ENCODE measurements at places on chromosomes 13 and 19.

DNA sequence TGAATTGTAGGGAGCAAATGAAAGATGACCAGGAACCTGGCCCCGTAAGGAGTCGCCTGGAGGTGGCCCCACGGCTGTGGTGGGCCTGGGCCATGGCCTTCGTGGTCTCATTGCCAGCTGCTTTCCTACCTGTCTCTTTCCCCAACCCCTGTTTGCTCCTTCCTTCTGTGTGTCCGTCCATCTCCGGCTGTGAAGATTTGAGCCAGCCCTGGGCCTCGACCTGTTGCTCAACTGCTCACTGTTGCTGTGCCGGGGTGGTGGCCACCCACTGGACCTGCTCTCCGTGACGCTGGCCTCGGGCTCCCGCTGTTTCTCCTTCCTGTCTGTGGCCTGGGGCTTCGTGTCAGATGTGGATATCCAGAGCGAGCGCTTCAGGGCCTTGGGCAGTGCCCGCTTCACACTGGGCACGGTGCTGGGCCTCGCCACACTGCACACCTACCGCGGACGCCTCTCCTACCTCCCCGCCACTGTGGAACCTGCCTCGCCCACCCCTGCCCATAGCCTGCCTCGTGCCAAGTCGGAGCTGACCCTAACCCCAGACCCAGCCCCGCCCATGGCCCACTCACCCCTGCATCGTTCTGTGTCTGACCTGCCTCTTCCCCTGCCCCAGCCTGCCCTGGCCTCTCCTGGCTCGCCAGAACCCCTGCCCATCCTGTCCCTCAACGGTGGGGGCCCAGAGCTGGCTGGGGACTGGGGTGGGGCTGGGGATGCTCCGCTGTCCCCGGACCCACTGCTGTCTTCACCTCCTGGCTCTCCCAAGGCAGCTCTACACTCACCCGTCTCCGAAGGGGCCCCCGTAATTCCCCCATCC lies 8.5 kb downstream of the DBP start:
- no peak for DNase-seq

DNA sequence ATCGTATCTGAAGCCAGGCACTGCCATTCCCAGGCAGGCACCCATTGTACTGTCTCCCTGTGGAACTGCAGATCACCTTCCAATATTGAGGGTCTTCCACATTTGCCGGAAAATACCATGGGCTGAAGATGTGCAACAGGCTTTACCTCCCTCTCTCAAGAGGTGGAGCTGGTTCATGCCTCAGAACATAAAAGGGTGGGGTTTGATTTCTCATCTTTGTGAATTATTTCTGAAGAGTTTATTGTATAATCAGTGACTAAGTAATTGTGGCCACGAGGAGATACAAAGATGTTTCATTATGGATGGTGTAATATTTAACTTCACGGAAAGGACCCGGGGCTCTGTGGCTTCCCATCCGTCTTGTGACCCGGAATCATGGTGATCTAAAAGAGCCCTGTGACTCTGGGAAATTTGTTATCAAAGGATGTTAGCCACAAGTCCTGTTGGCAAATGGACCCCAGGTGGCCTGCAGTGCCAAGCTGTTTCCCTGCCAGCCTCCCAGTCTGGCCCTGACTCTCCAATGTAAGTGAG lies 230.5 kb downstream of the LACC1 start:
- no peak for DNase-seq

- DNase-seq = no peak
Observed at GRCh38 chr13:59997976-59998375, 165.8 kb downstream of the DIAPH3 start.

DNA sequence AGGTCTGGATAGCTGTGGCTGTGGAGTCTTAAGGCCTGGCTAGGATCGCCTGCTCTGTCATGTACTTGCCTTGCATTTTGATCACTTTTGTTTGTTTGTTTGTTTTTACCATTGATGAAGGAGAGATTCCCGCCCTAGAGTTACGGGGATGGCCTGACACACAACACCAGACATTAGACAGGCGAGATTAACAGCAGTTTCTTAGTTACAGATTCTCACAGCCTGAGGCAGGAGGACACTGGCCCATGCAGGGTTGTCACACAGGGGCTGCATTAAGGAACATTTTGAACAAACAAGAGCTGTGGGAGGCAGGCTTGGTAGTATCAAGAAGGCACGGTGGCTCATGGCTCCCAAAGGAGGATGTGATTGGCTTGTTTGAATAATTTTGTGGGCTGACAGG lies 291.8 kb downstream of the HS6ST3 start:
- no peak for DNase-seq

GRCh38 chr13:85665286-85665685 lies 133.9 kb downstream of the SLITRK6 start:
- no peak for DNase-seq

- DNase-seq = no peak
Observed at GRCh38 chr13:40336228-40337221, 329.9 kb downstream of the FOXO1 start.

DNA sequence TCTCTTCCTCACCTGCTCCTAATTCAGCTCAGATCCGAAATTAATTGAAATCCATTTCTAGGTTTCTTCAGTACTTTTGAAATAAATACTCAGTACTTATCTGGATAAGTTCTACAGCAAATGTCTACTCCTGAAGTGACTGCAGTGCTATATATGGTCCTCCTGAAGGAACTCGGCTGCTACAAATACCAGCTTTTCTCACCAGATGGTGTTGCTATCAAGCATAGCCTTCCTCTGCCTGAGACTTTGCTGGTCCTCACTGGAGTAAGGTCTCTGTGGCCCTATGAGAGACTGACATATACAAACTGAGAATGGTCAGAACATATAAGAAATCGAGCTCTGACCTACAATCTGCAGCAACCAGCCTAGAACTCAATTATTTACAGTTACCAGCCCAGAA lies 161.6 kb downstream of the NDFIP2 start:
- no peak for DNase-seq

GRCh38 chr13:110445183-110445582 lies 116.3 kb downstream of the RAB20 start:
- no peak for DNase-seq

- DNase-seq = no peak
Observed at GRCh38 chr19:51024924-51025323, 1.5 kb downstream of the KLK11 start.

- no peak for DNase-seq
Observed at GRCh38 chr19:45464852-45465441, 2.8 kb upstream of the FOSB start.

DNA sequence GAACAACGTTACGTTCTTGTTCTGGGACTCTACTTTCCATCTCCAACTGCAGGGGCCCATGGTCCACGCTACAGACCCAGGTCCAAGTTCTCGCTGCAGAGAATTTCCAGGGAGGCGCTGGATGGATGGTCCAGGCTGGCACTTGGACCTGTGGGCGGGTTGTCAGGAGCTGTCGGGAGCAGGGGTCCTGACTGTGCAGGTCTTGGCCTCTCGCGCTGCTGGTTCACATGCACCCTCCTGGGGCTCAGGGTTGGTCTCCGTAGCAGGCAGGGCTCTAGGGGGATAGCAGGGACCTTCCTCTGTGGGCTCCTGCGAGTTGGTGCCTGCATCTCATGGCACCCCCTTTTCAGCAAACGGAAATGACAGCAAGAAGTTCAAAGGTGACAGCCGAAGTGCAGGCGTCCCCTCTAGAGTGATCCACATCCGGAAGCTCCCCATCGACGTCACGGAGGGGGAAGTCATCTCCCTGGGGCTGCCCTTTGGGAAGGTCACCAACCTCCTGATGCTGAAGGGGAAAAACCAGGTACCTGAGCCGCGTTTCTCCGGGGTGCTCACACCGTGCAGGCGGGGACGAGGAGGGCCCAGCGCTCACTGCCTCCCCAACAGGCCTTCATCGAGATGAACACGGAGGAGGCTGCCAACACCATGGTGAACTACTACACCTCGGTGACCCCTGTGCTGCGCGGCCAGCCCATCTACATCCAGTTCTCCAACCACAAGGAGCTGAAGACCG lies 6.6 kb downstream of the PTBP1 start:
- no peak for DNase-seq

DNA sequence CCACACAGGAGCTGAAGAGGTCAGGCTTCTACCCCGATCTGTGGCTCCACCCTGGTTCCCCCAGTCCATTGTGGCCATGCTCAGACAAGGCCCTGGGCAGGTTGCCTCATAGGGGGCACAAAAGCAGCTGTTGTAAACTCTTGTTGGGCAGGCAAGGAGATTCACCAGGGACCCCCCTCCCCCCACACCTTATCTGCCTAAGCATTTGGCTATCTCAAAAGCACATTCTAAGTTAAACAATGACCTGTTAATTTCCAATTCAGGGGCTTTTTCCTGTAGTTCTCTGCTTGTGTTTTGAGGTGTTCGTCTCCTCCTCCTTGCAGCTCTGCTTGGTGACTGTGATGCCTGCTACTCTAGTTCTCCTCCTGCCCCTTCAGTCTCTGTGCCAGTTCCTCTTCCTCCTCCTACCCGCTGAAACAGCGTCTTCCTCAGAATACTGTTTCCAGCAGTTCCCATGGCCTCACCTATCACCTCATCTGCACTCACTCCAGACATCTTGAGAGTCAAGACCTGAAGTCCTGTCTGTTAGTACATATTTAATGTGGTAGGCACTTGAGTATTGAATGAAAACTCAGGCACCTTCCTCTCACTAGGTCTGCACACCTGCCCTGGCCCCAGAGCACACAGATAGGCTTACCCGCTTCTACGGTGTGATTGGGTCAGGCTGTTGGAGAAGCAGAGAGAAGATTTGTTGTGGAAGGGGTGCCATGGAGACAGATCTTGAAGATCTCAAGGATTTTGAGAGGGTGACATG lies 31.7 kb downstream of the SPATA13 start:
- DNase-seq = no peak

DNA sequence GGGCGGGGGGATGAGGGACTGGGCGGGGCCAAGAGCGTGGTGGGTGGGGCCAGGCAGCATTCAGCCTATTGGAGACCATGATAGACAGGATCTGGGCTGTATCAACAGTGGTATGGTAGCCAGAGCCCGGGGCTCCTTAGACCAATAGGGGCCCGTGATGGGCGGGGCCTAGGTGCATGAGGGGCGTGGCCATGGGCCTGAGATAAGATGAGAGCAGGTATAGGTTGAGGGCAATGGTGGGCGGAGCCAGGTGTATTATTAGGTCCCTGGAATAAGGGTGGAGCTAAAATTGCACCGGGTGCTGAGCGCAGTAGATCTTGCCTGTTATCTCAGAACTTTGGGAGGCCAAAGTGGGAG lies 5.3 kb downstream of the ABCA7 start:
- DNase-seq = no peak

- no peak for DNase-seq
Observed at GRCh38 chr13:111659219-111659775, 338.9 kb downstream of the TEX29 start.

DNA sequence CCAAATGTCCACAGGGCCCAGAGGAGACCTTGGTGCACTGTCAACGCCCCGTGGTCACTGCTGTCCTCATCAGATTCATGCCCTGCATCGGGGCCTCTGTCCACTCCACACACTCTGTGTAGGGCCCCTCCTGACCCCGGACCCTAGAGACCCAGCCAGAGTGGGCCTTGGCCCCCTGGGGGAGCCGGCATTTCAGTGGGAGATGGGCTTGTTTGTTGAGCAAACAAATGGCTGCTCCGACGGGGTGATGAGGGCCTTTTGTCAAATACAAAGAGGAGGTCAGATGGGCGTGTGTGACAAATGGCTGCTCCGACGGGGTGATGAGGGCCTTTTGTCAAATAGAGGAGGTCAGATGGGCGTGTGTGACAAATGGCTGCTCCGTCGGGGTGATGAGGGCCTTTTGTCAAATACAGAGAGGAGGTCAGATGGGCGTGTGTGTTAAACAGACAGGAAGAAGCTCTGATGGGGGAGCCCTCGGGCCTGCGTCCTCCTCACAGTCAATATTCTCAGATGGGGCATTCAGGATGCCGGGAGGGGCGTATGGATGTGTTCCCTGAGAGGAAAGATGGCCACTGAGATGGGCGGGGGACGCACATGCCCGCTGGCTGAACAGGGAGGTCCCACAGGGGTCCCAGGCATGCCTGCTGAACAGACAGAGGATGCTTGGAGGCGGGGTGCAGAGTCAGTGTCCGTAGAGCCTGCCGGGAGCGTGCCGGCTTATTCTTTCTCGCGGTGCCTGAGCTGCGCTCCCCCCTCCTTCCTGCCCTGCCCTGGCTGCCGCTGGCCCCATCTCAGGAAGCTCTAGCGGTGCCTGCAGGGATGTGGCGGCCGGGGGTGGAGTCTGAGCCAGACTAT lies 36.3 kb downstream of the SMIM24 start:
- no peak for DNase-seq
